ENCODE measurements at places on chromosomes 6 and 20.

DNA sequence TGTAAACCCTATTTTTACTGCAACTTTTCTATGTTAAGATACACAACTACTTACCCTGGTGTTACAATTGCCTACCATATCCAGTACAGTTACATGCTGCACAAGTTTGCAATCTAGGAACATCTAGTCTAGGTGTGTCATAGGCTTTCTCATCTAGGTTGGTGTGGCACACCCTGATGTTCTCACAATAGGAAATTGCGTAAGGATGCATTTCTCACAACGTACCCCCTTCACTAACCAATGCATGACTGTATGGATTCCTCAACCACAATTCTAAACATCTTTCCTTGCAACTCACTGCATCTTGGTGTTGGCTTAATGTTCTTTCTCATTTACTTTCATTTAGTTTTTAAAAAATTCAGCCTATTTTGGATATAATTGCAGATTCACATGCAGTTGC is 31.6 kb downstream of the GJA10 start:
- no peak for DNase-seq

- no peak for DNase-seq
Observed at GRCh38 chr6:4806337-4806725, 30.1 kb downstream of the CDYL start.

GRCh38 chr6:55643861-55644260 is 64.9 kb upstream of the HMGCLL1 start:
- peak; percentile 30 for DNase-seq

DNA sequence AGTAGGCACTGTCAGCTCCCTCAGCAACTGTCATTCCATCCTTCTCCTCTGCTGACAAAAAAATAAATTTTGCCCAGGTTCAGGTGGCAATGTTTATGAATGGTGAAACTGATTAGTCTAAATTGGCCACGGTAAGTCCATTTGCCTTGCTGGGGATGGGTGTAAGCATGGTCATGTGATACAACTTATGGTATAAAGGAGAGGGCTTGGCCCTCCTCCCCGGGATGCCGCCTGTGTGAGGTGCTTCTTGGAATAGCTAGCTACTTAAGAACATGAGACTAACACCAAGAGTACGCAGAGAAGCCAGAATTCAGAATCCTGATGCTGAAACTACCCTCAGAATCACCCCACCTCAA is 94.4 kb upstream of the MAP7 start:
- no peak for DNase-seq

DNA sequence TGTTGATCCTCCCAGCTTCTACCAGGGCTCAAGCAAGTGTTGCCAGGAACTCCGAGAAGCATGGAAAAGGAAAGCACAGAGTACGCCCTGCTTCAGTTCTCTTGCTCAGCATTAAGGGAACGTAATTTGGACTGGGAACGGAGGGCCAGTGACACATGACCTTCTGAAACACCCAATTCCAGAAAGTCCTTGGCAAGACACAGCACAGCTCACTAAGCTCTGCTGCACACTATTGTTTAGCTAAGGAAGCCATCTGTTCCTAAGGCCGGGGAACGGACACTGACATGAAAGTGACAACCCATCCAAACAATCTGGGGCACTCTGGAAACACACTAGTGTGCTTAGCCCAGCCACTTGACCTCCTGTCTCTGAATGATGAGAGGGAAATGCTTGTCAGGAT is 56.9 kb upstream of the NXT1 start:
- no peak for DNase-seq

GRCh38 chr20:21515300-21516179 is 1.7 kb upstream of the NKX2-2 start:
- DNase-seq = no peak

DNA sequence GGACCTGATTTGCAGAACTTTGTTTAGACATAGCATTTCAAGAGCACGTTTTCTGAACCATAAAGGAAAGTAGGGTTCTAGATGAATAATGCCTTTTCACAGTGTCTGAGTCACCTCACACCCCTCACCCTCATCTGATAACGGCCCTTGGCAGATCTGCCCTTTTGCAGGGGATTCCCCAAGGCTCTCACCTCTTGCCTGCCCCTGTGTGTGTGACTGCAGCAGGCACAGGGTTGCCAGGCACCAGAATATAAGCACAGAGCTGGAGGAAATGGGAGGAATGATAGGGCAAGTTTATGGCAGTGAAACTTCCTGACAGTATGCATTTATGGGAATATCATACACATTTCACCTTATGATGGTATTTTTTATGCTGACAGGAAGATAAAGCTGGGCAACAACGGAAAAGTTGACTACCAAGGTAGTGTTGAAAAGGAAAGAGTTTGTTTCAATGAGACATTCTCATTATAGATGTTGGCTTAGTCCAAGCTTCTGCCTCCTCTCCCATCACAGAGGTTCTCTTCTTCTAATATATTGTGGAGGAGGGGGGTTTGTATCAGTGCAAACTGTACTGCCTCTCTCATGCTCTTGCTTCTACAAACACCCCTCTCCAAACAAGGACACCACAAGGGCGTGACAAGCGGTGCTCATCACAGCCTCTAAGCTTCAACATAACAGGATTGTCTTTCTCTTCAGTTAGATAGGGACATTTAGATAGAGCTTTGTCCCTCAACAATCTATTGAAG is 101.5 kb upstream of the BACH2 start:
- no peak for DNase-seq

GRCh38 chr6:36969988-36970891 is 15.7 kb downstream of the PI16 start:
- DNase-seq = no peak

- DNase-seq = no peak
Observed at GRCh38 chr6:36000451-36000850, 24.0 kb downstream of the SLC26A8 start.

All from fibroblast of skin of scalp (primary cell).